ENCODE measurements at places on chromosomes 5 and 9. TPM values are rescaled to one million over a fixed set of nuclear protein-coding genes. Genes with fewer than 3 reads are reported as not detected.

DNA sequence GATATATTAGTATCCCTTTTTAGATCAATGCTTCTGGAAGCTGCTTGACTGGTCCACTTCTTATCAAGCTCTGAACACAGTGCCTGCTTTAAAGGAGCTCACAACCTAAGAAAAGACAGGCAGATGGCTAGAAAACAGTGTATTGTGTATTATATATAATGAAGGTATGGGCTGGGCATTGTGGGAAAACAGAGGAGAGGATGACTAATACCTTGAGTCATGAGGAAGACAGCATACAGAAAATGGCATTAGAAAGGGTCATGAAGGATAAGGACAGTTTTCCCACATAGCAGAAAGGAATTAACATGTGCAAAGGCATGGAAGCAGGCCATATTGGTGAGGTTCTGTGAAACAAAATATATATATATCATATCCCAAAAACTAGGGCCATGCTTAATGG is 309.6 kb downstream of the MLLT3 start:
- no peaks in the 10 kb centered on the region for H3K27me3 ChIP-seq
- no peak overlapping the region for H3K27ac ChIP-seq
- no peak for DNase-seq
- no peak overlapping the region for H3K4me3 ChIP-seq

- no peaks in the 10 kb centered on the region for H3K36me3 ChIP-seq
- DNase-seq: no peak
- H3K27ac ChIP-seq: no peak overlapping the region
- H3K4me1 ChIP-seq: no peaks in the 10 kb centered on the region
Measured at GRCh38 chr5:83924891-83925290, 204.2 kb upstream of the HAPLN1 start.

DNA sequence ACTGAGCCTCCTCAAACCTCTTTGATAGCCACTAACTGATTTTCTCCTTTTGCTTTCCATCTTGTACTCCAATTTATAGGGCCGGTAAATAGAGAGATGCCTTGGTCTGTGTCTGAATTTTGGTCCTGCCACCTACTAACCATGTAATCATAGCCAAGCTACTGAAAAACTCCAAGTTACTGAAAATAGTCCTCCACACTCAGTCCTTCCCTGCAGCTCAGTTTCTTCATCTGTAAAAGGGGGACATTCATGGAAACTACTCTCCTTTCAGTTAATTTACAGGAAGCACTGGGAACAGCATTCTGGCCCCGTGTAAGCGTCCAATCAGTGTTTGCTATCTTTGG is 30.0 kb upstream of the TGFBR1 start:
- no peak overlapping the region for H3K27ac ChIP-seq
- H3K4me1 ChIP-seq: peaks cover 3% of the 10 kb centered on the region
- H3K36me3 ChIP-seq: no peaks in the 10 kb centered on the region

- H3K27ac ChIP-seq: no peak overlapping the region
- H3K4me3 ChIP-seq: no peak overlapping the region
- no peaks in the 10 kb centered on the region for H3K4me1 ChIP-seq
- DNase-seq: no peak
Measured at GRCh38 chr9:4857163-4857810, 64.5 kb downstream of the RCL1 start.

DNA sequence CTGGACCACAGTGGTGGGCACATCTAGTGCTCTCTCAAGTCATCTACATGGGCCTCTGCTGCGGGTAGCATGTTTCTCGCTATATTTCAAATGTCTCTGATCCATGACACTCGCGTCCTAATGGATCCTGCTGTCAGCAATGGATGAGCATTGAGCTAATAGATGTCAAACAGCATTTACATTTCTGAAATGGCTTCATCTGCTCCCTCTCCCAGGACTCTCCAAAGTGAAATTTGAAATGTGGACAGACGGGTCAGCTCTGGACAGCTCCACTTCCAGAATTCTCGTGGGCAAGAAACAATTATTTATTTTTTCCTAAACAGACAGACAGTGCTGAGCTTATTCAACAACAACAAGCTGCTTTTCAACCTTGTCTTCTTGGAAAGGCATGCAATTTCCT is 58.1 kb downstream of the FSTL4 start:
- DNase-seq: no peak
- no peak overlapping the region for H3K27ac ChIP-seq
- H3K36me3 ChIP-seq: no peaks in the 10 kb centered on the region
- no peak overlapping the region for H3K4me3 ChIP-seq
- no peaks in the 10 kb centered on the region for H3K4me1 ChIP-seq

CDKN2B gene
- 2.7 TPM for polyA plus RNA-seq

- peaks cover 10% of the 10 kb centered on the region for H3K27me3 ChIP-seq
- no peak overlapping the region for H3K27ac ChIP-seq
- H3K4me1 ChIP-seq: no peaks in the 10 kb centered on the region
- DNase-seq: no peak
Measured at GRCh38 chr9:38138276-38138675, 69.2 kb upstream of the SHB start.

- H3K27me3 ChIP-seq: no peaks in the 10 kb centered on the region
- peak overlapping the region; percentile 16 for H3K27ac ChIP-seq
- peaks cover 33% of the 10 kb centered on the region for H3K36me3 ChIP-seq
Measured at GRCh38 chr9:128340691-128341434, 536 bp downstream of the SLC27A4 start.

DNA sequence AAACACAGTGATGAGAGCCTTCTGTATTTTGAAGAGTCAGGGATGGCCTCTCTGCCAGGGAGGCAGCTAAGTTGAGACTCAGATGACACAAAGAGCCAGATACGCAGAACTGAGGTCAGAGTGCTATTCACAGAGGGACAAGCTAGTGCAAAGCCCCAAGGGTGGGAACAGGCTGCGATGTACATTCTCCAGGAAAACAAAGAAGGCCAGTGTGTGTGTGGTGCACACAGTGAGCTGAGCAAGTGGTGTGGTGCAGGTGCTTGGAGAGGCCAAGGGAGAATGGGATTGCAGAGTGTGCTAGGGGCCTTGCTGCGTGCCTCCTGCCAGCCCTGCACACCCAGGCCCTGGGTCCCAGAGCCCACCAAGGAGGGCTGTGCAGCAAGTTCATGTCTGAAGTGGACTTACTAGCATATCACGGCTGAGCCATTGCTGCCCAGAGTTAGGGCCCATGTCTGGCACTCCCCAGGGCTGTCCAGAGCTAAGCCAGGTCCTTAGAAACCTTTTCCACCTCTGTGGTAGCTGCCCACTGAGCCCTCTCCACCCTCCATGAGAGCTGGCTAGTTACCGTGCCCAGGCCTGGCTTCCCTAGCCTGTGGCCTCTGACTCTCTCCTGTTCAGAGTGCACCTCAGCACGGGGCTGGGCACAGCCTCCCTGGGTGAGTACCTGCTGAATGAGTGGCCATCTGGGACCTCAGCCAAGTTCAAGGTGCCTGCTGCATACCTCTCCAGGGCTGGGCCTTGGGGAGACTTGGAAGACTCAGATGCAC is 9.3 kb downstream of the SLC25A48 start:
- H3K4me3 ChIP-seq: no peak overlapping the region
- DNase-seq: no peak
- H3K36me3 ChIP-seq: no peaks in the 10 kb centered on the region
- H3K27me3 ChIP-seq: peaks cover 10% of the 10 kb centered on the region

- H3K4me3 ChIP-seq: no peak overlapping the region
- DNase-seq: no peak
- peaks cover 72% of the 10 kb centered on the region for H3K36me3 ChIP-seq
- no peaks in the 10 kb centered on the region for H3K27me3 ChIP-seq
Measured at GRCh38 chr5:143214890-143215289, 188.6 kb downstream of the NR3C1 start.

DNA sequence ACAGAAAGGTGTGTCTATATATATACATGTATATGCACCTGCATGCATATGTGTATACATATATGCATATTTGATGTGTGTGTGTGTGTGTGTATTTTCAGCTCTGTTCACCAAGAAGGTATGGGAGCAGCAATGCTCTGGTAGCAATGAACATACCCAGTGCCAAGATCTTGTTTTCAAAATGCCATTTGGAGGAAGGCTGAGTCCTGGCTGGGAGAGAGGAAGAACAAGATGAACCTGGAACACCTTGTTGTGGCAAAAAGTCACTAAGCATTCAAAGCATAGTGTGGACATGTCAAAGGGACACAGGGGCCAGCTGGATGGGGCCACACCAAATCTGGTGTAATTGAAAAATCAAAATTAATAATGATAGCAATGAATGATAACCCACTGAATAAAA is 31.8 kb upstream of the NEK6 start:
- H3K27me3 ChIP-seq: no peaks in the 10 kb centered on the region
- no peak overlapping the region for H3K27ac ChIP-seq
- H3K4me1 ChIP-seq: peaks cover 55% of the 10 kb centered on the region
- H3K4me3 ChIP-seq: no peak overlapping the region
- no peak for DNase-seq

PCDHA2 gene
- not detected for polyA plus RNA-seq

GRCh38 chr9:137918331-137919094 is 40.9 kb downstream of the CACNA1B start:
- no peak overlapping the region for H3K4me3 ChIP-seq
- DNase-seq: no peak
- no peaks in the 10 kb centered on the region for H3K4me1 ChIP-seq
- no peaks in the 10 kb centered on the region for H3K36me3 ChIP-seq
- no peak overlapping the region for H3K27ac ChIP-seq
- H3K27me3 ChIP-seq: no peaks in the 10 kb centered on the region

DNA sequence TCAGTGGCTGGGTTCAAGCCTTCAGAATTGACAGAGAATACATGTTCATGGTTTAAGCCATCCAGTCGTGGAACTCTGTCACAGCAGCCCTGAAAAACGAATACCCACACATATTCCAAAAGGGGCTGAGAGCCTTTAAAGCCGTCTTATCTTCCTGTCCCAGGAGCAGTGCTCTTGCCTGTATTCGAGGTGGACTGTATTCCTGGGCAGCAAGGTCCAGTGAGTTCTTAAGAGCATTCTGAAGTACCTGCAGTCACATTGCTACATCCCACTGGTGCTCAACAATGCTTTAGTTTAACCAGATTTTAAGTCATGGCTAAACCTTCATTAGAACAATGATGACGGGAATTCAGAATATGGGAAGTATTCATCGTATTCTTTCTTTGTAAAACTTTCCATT is 380.7 kb upstream of the KLF4 start:
- peak overlapping the region; percentile 39 for H3K27ac ChIP-seq
- H3K4me3 ChIP-seq: no peak overlapping the region
- DNase-seq: no peak
- H3K36me3 ChIP-seq: no peaks in the 10 kb centered on the region
- peaks cover 86% of the 10 kb centered on the region for H3K4me1 ChIP-seq
- H3K27me3 ChIP-seq: no peaks in the 10 kb centered on the region

Measured in CD14-positive monocyte (primary cell).